Bronchial epithelial cell (primary cell): ENCODE measurements at places on chromosomes 11 and 22. TPM values are rescaled to one million over a fixed set of nuclear protein-coding genes. Genes with fewer than 3 reads are reported as not detected.

DNA sequence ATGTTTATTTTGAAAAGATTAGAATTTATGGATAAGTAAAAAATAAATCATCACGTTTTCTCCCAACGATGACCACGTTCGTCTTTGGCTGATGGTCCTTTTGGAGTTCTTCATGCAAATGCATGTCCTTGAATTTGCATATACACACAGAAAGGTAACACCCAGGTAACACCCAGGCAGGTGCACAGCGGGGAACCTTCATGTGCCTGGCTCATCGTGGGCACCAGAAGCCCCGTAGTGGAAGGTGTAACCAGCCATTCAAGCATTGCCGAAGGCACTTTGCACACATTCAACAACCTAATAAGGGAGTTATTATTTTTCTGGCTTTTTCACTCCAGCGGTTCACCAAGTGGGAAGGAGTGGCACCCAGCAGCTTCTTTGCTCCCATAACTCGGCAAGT lies 404.6 kb downstream of the TBC1D22A start:
- DNase-seq = no peak

GRCh38 chr22:40023341-40023841 lies 28.6 kb downstream of the FAM83F start:
- DNase-seq = no peak

AIP gene
- total RNA-seq = 51.6 and 85.3 TPM in 2 replicates

- no peak for DNase-seq
These were observed 196.7 kb upstream of the TBCEL start for GRCh38 chr11:120827198-120827597.

DNA sequence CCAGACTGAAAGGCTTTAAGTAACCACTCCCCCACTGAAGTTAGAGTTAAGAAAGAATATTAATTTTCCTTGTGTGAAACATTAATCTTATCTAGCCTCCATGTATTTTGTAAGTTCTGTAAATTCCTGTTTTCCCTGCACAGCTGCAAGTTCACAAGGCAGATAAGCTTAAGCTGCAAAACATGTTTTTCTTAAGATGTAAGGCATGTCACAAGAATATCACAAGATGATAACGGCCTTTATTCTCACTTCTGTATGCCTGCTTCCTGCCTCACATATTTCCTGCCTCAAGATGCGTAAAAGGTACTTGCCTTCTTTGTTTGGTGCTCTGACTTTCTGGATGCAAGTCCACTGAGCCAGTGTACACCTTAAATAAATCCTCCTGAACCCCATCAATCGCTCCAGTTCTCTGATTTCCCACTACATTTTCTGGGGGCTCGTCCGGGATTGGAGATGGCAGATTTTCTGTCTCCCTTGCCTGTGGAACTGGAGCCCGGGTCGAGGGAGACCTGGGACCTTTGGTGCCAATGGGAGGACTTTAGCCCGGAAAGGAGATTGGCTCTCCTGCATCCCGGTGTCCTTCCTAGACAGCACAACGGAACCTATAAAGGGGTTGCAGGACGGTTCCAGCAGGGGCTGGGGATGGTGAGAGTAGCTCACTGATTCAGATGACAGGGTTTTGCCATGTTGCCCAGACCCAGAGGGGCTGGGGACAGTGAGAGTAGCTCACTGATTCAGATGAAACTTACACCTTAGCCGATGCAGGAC lies 30.2 kb downstream of the PPARA start:
- no peak for DNase-seq

DNA sequence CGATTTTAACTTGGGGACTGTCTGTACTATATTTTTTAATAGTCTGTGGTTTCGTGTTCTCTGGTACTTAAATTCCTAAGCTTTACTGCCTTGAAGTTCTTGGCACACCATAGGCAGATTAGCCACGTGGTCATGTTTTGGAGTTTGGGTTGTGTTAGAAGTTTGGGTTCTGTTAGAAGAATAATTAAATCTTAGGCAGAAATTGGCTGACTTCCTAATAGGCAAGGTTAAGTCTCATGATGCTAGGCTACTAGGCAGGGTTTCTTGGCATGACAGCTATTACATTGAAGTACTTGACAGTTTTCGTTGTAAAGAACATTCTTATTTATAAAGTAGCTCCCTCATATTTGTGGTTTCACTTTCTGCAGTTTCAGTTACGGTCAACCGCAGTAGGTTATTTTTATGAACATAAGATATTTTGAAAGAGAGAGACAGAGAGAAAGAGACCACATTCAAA lies 30.0 kb upstream of the MMP7 start:
- peak; percentile 41 for DNase-seq

DNA sequence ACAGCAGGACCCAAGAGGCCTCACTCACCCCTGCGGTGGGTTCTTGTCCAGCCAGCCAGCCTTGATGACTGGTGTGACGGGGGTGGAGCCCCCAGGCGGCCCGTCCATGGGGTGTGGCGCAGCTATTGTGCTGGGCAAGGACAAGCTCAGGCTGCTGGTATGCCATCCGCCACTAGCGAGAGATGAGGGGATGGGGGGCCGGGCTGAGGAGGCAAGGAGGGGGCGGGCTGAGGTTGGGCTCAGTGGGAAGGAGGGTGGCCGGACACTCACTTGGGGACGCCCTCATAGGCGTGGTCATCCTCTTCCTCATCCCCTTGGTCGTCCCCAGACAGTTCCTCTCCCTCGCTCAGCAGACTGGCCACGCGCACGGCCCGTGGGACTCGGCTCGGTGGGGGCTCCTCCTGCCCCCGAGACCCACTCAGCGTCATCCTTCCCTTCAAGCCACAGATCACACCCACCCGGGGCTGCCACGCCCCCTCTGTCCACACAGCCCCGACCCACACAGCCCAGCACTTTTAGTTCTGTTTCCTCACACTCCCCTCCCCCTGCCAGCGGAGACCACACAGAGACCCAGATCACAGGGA lies 38.0 kb upstream of the PDE2A start:
- no peak for DNase-seq

CLMP gene
- 9.7 and 34.5 TPM in 2 replicates for total RNA-seq

- peak; percentile 12 for DNase-seq
These were observed 19.2 kb downstream of the GLYAT start for GRCh38 chr11:58712531-58712930.

GRCh38 chr22:45861259-45861658 lies 115.7 kb downstream of the WNT7B start:
- no peak for DNase-seq

GRCh38 chr11:75173336-75173735 lies 22.4 kb downstream of the SLCO2B1 start:
- no peak for DNase-seq

CDC42BPG gene
- 16.6 and 23.0 TPM in 2 replicates for total RNA-seq

DNA sequence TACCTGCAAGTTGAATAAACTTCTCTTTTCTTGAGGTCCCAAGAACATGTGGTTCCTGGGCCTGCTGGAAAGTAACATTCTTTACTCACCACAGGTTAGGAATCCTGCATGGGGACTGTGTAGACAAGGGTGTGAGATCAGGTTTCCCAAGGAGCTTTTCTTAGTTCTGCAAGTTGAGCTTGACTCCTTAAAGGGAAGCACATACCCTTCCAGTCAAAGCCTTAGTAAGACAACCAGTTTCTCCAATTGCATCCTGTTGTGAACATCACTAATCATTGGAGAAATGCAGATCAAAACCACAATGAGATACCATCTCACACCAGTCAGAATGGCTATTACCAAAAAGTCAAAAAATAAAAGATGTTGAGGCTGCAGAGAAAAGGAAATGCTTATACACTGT lies 48.3 kb upstream of the PAK1 start:
- no peak for DNase-seq

ZNF408 gene
- total RNA-seq = 7.6 and 8.2 TPM in 2 replicates

DNA sequence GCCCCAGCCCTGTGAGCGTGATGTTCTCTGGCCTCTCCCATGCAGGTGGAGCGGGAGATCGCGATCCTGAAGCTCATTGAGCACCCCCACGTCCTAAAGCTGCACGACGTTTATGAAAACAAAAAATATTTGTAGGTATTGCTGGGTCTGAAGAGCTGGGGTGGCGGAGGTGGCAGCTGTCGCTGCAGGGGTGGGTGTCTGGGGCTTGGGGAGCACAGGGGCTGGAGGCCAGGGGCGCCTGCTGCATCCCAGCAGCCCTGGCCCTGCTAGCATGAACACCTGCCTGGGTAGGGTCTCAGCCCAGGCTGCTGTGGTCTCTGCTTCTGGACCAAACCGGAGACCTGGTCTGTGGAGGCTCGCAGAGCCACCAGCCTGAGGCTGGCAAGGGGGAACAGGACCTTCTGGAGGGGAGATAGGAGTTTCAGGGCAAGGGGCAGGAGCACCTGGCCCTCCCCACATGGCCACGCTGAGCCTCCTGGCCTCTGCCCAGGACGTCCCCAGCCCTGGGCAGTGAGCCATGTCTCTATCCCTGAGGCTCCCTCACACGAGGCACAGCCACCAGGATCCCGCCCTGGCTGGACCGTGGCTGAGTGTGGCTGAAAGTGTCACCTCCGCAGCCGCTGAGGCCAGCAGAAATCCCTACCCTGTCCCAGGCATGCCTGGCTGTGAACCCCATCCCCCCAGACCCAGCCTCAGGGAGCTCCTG lies 48.2 kb downstream of the MOB2 start:
- DNase-seq = no peak

GRCh38 chr11:117629891-117630538 lies 167.0 kb downstream of the DSCAML1 start:
- DNase-seq = no peak

- no peak for DNase-seq
These were observed 59.1 kb downstream of the AMBRA1 start for GRCh38 chr11:46534711-46535110.

TTLL1 gene
- total RNA-seq = 6.3 and 11.1 TPM in 2 replicates

DNA sequence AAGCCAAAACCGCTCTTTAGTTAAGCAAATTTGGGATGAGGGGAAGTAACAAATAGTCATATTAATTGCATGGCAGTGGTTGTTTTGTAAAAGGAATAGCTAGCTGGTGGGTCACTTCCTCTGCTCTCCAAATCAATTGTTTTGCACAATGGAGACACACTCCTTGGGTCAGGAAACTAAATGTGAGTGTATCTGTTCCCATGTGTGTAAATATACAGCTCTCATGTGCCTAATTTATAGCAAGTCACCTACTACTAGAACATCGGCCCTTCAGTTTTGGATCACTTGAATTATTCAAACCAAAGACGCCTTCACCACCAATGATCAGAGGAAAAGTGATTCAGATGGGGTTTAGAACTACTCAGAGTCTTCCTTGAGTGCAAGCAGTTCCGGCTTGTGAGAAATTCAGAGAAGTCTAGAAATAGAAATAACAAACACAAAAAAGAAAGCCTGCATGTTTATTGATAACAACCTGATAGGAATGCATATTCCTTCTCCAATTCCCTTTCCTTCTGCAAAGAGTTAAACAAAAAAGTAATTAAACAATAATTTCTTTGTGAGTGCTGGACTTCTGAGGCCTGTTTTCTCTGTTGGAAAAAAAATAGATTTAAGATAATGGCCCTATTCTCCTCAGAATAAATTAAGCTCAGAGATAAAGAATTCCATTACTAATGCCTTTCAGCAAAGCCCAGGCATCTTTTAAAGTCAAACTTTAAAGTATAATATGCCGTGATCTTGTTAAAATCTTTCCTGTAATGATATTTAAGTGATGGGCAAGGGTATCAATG lies 100.4 kb downstream of the KIRREL3 start:
- DNase-seq = no peak

DNA sequence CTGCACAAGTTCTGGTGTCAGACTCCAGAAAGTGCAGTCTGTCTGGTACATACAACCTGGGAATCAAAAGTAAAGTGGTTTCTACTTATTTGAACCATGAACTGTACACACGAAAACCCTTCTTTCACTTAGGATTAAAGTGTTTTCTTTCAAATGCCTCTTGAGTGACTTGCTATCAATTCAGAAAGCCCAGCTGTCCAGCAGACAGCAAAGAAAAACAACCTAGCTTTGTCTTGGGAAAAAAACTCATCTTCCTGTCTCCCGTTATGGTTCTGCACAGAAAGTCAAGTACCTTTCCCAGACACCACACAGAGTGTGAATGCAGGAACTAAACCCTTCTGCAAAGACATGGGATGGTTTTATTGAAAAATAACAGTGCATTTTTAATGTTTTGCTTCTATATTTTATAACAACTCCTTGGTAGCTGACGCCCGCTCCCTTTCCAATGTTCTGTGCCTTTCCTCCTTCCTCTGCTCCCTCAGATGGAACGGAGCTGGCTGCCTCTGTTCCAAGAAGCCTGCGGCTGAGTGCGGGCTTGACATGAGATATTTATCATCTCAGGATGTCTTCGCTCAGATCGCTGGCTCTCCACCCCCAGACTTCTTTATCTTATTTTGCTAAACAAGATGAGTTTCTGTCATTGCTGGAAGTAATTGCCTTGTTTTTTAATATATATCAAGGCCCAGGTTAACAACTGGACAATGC lies 322.3 kb upstream of the B3GAT1 start:
- no peak for DNase-seq

DNA sequence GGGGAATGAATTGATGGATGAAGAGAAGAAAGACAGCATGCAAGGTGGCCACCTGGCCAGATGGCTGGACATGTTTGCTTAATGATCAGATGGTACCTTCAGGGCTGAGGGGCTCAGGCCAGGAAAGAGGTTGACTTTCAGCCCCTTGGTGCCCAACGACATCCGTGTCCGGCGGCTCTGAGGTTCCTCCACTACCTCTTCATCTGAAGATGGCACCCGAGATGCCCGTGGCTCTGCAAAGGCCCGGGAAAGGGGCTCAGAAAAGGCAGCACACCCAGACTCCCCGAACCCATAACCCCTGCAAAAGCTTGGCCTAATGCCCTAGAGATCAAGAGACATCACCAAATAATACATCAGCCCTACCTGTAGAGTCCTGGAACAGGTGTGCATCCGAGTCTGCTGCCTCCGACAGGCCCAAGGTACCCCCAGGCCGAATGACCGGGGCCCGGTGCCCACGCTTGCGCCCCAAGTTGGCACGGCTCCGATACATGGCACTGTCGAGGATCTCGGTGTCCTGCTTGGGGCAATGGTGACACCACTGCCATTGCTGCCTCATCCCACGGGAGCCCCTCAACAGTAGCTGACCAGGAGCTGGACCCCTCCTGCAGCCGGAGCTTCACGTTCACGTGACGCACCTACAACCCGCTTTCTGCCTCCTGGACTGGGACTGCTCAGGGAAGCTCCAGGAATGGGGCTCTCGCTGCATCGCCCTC lies 22.9 kb downstream of the TNKS1BP1 start:
- no peak for DNase-seq

DNA sequence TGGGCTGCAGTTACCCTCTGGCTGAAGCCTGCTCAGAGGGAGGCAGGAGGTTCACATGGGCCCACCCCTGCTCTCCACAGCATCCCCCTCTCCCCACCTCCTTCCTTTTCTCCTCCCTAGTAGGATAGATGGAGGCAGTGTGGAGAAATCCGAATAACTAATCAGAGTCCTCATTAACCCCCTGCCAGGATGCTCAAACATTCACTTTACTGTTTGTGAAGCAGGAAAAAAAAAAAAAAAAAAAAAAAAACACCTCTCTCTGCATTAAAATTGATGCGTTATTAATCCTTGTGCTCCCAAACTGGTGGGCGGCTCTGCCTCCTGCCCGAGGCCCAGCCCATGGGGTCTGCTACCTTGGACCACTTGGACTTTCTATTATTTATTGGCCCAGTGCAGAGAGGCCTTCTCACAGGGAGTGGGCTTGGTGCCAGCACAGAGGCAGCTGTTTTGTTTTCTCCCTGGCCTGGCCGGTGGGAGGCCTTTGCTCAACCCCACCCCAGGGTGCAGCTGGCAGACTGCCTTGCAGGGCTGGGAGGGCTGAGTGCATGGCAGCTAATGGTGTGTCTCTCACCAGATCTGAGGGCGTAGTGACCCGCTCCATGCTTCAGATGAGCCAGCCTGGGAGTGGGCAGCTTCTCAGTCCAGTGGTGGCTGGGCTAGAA lies 150.7 kb downstream of the PKNOX2 start:
- no peak for DNase-seq

- no peak for DNase-seq
These were observed 16.5 kb downstream of the CCND1 start for GRCh38 chr11:69657456-69657910.

GRCh38 chr11:3626250-3626960 lies 15.4 kb downstream of the ART5 start:
- DNase-seq = no peak
